ENCODE measurements at places on chromosomes 11 and 22.

DNA sequence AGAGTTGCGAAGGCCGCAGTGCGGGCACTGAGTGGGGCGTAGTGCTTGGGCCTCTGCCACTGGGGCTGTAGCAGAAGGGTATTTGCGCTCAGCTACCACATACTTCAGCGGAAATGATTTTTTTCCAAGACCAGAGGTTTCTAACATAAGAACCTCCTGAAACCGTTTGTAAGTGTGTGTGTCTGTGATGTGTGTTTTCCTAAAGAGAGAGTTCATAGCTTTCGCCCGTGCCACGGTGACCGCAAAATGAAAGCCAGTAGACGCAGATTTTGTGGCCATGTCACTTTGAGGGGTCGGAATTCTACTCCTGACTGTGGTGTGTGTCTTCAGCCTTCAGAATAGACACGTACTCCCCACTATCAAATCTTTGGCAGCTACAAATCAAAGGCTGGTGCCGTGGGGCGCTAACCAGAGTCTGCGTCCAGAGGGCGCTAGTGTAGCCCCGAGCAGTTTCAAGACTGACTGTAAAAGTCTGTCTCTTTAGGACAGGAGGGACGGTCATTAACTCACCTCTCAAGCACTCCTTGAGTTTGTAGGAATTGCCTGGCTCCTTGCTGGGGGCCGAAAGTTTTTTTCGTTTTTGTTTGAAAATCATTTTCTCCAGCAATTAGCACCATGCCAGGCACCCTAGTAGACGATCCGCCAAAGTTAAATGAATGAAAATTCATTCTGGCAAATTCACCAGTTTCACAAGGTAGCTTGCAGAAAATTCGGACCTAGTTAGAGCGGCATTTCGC is 2.5 kb upstream of the CALCA start:
- DNase-seq: peak; percentile 26

- DNase-seq: no peak
These were observed 49.1 kb downstream of the CDKN1C start for GRCh38 chr11:2836315-2837095.

GRCh38 chr11:5626196-5626595 is 1.4 kb downstream of the TRIM34 start:
- peak; percentile 63 for DNase-seq

DNA sequence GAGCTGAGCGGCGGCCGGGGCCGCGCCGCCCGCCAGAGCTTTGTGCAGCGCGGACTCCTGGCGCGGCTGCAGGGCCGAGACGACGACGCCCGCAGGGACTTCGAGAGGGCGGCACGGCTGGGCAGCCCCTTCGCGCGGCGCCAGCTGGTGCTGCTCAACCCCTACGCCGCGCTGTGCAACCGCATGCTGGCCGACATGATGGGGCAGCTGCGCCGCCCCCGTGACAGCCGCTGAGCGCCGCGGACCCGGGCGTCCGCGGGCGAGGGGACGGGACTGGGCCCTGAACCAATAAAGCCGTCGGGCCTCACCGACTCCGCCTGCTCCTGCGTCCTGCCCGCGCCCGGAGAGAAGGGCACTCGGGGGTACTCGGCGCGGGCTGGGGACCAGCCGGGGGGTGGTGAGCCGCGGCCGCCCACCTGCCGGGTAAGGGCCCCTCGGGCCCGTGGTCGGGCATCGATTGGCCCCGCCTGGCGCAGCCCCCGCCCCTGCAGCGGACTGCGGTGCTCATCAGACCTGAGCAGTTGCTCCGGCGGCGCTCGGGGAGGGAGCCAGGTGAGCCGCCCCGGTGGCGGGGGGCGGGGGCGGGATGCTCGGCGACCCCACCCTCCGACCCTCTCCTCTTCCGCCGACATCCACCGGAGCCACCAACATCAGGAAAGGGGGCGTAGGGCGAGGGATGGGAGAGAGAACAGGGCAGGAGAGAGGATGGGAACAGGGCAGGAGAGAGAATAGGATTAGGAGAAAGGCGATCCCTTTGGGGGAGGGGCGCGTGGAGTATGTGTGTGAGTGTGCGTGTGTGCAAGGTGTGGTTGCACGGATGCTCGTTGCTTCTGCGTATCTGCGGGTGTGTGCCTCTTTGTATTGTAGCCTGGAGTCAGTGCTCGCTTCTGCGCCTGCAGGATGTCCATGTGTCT is at the start of gene TMEM25:
Gene TMEM25, plus strand, starts transcription at position 510 of the 914 bp plus-strand sequence. CDS start 610 bp downstream, outside the sequence.
- peak; percentile 50 for DNase-seq

GRCh38 chr11:1307998-1308742 is 1.3 kb downstream of the TOLLIP start:
- peak; percentile 8 for DNase-seq

DNA sequence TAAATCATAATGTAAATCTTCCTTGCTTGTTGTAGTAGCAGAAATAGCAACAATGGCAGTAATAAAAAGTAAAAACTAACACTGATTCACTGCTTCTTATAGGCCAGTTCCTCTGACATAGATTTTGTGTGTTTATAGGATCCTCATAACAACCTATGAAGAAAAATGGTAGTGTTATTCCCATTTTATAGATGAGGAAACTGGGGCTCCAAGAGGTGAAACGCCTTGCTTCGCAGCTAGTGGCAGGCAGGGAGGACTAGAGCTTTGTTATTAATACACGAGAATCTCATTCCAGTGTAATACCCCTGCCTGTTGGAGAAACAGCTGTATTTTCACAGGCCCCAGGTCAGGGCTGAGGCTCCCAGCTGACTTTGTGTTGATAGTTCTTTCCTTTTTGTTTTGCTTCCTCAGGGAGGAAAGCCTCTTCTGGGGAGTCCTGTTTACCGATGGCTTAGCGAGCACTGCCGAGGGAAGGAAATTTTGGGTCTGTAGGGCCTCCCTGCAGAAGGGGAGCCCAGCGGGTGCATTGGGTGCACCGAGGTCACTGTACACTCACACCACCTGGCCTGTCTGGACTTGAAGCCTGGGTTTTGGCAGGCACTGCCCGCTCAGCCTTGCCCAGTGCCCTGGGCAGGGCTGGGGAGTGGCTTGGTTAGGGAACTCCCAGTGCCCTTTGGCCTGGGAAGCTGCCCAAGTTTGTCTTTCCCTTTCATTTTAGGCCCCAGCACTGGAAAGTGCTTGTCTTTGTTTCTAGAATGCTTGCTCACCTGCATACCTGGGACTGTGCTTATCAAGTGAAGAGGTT is 13.5 kb downstream of the KIAA1671 start:
- DNase-seq: no peak

DNA sequence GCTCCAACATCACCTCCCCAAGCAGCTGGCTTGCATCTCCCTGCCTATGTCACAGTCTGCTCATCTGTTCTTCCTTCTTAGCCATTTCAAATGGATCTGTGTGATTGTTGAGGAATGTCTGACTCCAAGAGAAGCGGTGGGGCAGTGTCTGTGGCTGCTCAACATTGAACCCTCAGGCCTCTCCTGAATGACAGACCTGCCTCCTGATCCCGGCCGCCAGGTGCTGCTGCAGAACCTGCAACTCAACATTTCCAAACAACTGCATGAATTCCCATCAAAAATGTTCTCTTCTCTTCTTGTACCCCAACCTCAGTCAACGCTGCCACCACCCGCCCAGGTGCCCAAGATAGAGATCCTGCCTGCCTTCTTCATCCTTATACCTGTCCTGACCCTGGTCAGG is 132.5 kb downstream of the FBXO7 start:
- no peak for DNase-seq

- no peak for DNase-seq
These were observed 545.2 kb upstream of the CADM1 start for GRCh38 chr11:116049383-116049782.

DNA sequence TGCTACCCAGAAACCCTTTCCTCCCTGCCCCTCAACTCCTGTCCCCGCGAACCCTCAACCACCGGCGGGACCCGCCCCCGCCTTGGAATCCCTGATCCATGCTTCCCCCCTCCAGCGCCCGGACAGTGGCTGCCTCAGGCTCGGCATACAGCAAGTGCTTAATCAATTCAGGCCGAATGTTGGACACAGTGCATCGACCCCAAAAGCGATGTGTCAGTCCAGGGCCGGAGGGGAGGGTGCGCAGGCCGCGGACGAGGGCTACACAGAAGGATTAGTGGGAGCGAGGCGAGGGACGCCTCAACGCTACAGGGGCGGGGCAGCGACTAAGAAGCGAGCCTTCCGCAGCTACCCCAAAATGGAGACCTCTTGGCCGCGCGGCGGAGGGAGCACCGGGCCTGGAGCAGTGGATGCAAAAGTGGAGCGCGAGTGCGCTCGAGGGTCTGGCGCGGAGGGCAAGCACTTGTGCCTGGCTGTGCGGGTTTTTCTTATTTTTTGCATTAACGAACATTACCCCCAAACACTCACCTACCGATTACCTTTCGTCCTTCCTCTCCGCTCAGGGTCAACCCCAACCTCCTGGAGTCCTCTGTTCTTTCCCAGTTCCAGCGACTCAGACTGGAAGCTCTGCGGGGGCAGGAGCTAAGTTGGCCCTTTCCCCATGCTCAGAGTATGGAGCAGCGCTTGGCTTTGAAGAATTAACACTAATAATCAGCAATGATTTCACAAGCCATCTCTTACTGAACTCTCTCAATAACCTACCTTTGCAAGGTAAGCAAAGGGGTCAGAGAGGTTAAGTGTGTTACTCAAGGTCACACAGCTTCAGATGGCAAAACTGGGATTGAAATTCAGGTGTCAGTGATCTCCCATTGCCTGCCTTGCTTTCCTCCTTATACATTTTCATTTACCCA is 30.0 kb upstream of the WNT11 start:
- DNase-seq: peak; percentile 54

- DNase-seq: peak; percentile 58
These were observed 5.0 kb downstream of the UQCR10 start for GRCh38 chr22:29772170-29772641.

DNA sequence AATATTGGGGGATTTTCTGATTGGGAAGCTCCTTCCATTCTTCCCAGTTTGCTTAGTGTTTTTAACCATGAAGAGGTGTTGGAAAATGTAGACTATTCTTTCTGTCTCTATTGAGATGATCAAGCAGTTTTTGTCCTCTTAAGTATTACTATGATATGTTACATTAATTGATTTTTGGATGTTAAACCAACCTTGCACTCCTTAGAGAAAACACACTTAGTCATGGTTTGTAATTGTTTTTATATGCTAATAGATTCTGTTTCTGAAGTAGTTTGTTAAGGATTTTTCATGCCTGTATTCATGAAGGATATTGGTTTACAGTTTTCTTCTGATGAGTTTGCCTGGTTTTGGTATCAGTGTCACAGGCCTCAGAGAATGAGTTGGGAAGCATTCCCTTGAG is 2.0 kb upstream of the NLRP6 start:
- no peak for DNase-seq

- peak; percentile 77 for DNase-seq
These were observed 30.3 kb upstream of the WNT7B start for GRCh38 chr22:46007003-46007847.

- DNase-seq: no peak
These were observed 14.0 kb upstream of the SMIM38 start for GRCh38 chr11:69141742-69142141.

DNA sequence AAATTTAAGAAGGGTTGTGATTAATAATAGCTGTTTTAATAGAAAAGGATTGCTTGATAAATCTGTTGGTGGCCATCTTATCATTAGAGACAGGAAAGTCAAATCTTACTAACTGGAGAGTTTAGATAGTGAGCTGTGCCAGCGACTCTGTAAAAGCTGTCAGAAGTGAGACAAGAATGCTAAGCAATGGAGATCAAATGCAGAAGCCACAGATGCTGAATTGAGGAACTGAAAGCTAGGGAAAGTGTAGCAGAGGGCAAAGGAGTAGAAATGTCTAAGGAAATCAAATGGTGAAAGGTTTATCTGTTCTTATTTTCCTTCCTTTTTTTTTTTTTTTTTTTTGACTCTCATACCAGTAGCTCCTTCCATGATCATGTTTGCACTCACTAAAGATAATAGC is 13.7 kb downstream of the MS4A13 start:
- DNase-seq: no peak

Data from fibroblast of skin of right biceps (primary cell).